ENCODE measurements at places on chromosomes 6 and 20. TPM values are rescaled to one million over a fixed set of nuclear protein-coding genes. Genes with fewer than 3 reads are reported as not detected.

Gene RALGAPB
- 38.7 TPM for total RNA-seq

DNA sequence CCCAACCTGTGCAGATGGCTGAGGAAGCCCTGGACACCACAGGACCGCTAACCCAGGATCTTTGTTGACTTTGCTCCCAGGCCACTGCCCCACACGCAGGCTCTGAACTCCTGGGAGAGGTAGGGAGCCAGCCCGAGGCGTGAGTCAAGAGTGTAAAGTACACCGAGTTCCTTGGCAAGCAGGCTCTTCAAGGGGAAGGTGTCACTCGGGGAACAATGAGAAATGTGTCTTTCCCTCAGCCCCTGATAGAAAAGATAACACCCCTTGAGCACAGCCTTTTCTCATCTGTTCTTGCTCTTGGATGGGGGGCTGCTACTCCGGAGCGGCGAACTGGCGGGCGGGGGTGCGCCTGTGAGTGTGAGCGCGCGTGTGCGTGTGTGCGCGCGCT, 472 bp upstream of the EDN3 start:
- no peak overlapping the region for H3K27ac ChIP-seq
- H3K4me3 ChIP-seq, result no peak overlapping the region
- H3K4me1 ChIP-seq, result no peaks in the 10 kb centered on the region
- no peak for DNase-seq
- no peaks in the 10 kb centered on the region for H3K36me3 ChIP-seq

Gene CYP39A1
- total RNA-seq, result not detected

Gene GRM1
- not detected for total RNA-seq

Gene CPNE5
- total RNA-seq, result 32.1 TPM

Gene SIRPB2
- 9.5 TPM for total RNA-seq

DNA sequence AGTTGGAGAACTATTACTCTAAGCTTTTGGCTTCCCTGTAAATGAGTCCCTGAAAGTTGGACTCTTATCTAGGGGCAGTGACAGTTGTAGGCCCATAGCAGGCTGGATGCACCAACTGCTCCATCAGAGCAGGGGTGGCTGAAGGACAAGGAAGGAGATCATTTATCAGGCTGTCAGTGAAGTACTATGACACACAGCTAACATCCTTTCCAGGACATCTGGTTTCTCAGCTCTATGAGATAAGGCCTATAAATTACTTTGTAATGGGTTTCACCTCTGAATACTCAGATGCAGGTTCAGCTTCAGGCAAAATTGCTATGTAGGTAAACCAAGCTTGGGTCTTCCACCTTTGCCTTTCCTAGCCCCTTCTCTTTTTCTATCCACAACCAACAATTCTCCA, 468.5 kb downstream of the KIF16B start:
- no peaks in the 10 kb centered on the region for H3K27me3 ChIP-seq
- H3K27ac ChIP-seq, result no peak overlapping the region
- no peak overlapping the region for H3K4me3 ChIP-seq

DNA sequence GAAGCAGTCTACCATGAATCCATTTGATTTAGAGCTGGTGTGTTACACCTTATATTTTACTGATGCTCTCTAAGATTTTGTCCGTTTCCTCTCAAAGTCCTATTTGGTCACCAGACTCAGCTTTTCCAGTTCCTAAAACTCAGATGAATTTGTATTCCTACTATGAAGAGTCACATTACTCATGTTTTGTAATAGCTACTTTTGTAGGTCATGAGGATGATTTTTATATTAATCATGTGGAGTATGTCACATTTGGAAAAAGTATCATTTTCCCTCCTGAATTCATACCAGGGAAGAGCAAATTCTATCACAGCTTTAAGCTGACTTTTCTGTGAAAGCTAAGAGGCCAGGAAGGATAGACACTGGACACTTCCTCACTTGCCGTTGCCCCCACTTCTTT, 140.6 kb upstream of the SCGN start:
- no peaks in the 10 kb centered on the region for H3K4me1 ChIP-seq
- no peak overlapping the region for H3K27ac ChIP-seq
- H3K27me3 ChIP-seq, result no peaks in the 10 kb centered on the region
- H3K36me3 ChIP-seq, result no peaks in the 10 kb centered on the region
- H3K4me3 ChIP-seq, result no peak overlapping the region

Gene CASS4
- not detected for total RNA-seq

GRCh38 chr6:39250507-39250906, 21.2 kb upstream of the KCNK5 start:
- H3K27me3 ChIP-seq, result no peaks in the 10 kb centered on the region
- DNase-seq, result no peak
- no peaks in the 10 kb centered on the region for H3K4me1 ChIP-seq
- H3K27ac ChIP-seq, result no peak overlapping the region
- no peak overlapping the region for H3K4me3 ChIP-seq

Gene PSORS1C1
- 9.2 TPM for total RNA-seq

DNA sequence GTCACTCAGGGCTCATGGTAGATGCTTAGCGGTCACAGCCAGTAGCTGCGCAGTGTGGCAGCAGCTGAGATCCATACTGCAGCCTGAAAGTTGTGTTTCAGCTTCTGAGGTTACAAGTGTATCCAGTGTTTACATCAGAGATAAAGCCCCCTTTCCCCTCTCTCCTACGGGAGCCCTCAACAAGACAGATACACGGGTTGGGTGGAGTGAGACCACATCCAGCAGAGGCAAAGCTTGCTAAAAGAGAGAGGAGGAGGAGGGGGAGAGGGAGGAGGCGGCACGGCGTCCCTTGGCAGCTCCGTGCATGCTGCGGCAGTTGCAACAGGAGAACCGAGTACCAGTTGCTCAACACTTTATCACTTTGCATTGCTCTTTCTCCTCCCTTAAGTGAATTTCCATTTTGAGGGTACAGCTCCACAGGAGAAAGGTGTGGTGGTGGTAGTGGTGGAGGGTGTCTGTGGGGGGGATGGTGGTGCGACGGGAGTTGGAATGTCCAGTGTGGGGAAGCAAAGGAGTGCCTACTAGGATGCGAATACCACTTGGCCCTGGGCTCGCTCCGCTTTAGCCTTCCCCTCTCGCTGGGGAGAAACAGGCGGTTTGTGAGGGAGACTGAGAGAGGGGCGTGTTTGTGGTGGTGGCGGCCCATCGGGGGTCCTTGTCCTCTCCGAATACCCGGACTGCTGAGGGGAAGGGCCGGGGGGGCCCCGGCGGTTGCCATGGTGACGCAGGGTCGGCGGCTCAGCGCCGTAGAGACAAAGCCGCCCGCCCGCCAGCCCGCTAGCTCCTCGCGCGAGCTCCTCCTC, 405 bp upstream of the RNF182 start:
- no peaks in the 10 kb centered on the region for H3K36me3 ChIP-seq
- H3K27me3 ChIP-seq, result peaks cover 52% of the 10 kb centered on the region
- H3K4me1 ChIP-seq, result peaks cover 17% of the 10 kb centered on the region
- peak; percentile 37 for DNase-seq
- peak overlapping the region; percentile 53 for H3K4me3 ChIP-seq

- no peak for DNase-seq
- H3K36me3 ChIP-seq, result peaks cover 3% of the 10 kb centered on the region
- no peaks in the 10 kb centered on the region for H3K27me3 ChIP-seq
- H3K4me1 ChIP-seq, result no peaks in the 10 kb centered on the region
Measured at GRCh38 chr6:152173321-152173720, 365.8 kb downstream of the ESR1 start.

Gene PRR18
- total RNA-seq, result not detected

Gene GTSF1L
- total RNA-seq, result not detected

DNA sequence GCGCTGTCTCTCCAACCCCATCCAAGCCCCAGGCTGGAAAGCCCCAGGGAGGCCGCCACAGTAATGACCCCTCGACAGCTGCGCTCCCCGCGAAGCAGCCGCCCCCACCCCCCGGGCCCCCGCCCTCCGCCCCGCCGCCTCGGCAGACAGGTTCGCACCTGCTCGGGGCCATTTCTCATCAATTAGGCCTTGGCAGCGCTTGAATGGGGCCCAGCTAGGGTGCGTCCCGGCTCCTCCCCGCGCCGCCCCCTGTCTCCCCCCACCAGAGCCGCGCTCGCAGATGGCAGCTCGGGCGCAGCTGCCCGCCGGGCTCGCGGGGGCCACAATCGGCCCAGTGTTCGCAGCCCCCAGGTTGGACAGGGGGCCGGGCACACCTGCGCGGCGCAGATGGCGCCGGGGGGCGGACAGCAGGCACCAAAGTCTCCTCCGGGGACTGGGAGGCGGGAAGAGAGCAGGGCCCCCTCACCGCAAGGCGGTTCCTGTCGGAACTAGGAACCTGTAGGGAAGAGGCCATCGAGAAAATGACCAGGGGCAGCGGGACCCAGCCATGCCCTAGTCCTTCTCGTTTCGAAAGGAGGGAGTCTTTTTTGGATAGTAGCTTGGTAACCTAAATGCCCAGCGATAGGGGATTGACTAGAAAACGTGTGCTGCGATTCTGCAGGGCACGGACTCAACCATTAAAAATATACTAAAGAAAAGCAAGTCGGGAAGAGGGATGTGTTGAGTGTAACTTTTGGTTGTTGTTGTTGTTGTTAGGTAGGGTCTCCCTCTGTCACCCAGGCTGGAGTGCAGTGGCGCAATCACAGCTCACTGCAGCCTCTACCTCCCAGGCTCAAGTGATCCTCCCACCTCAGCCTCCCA, 83.2 kb upstream of the EYA2 start:
- no peak overlapping the region for H3K4me3 ChIP-seq
- no peak for DNase-seq
- no peak overlapping the region for H3K27ac ChIP-seq

DNA sequence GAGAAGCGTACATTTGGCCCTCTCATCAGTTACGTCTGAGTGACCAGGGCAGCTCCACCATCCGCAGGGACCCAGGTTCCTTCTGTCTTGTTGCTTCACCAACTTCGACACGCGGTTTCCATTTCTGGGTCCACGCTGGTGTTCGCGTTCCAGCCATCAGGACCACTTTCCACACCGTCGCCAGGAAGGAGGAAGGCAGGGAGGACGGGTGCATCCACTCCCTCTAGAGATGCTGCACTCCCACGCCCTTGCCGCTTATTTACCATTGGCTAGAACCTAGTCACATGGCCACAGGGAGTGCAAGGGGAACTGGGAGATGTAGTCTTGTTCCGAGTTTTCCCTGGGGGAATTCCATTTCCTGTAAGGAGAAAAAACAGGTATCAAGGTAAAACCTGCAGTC, 33.2 kb upstream of the SNX9 start:
- no peak overlapping the region for H3K27ac ChIP-seq
- H3K27me3 ChIP-seq, result peaks cover 3% of the 10 kb centered on the region
- no peak for DNase-seq
- H3K4me3 ChIP-seq, result no peak overlapping the region
- H3K4me1 ChIP-seq, result peaks cover 10% of the 10 kb centered on the region
- H3K36me3 ChIP-seq, result no peaks in the 10 kb centered on the region

DNA sequence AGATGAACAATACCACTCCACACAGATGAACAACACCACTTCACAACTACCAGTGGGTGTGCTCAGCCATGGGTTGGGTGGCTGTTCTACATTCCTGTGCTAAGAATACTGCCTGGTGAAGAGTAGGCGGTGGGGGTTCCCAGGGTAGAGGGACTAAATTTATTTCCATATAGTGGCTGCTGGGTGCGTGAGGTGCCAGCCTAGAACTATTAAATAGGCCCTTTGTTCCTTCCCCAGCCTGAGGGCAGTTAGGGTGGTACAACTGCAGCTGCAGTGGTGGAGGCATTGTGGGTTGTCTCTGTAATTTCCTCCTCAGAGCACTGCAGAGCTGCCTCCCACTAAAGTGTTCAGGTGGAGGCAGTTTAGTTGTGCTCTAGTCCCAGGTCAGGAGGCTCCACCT, 618.4 kb downstream of the MMUT start:
- no peak overlapping the region for H3K27ac ChIP-seq
- no peak overlapping the region for H3K4me3 ChIP-seq
- no peaks in the 10 kb centered on the region for H3K4me1 ChIP-seq
- peaks cover 3% of the 10 kb centered on the region for H3K27me3 ChIP-seq

Gene SLC44A4
- total RNA-seq, result 0.12 TPM

- H3K4me3 ChIP-seq, result no peak overlapping the region
- no peaks in the 10 kb centered on the region for H3K4me1 ChIP-seq
- no peaks in the 10 kb centered on the region for H3K27me3 ChIP-seq
- H3K36me3 ChIP-seq, result no peaks in the 10 kb centered on the region
- DNase-seq, result no peak
- no peak overlapping the region for H3K27ac ChIP-seq
Measured at GRCh38 chr6:16294371-16294770, 56.0 kb downstream of the GMPR start.

DNA sequence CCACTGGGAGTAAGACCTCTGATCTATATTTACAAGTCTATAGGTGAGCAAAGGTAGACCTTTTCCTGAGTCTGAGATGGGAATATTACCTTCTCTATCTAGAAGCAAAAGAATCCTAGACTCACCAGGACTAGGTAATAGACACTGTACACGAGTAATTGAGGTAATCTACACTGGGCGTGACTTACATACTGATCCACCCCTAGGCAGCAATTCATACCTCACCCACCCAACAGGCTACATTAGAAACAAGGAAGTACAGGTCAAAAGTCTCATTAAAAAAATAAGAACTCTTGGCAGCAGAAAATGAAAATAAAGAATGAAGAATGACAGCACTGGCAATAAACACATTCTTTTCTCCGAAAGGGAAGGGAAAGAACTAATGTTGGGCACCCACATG, 7.6 kb downstream of the CSNK2A1 start:
- DNase-seq, result peak; percentile 80
- H3K4me3 ChIP-seq, result peak overlapping the region; percentile 22
- no peaks in the 10 kb centered on the region for H3K27me3 ChIP-seq
- no peak overlapping the region for H3K27ac ChIP-seq

DNA sequence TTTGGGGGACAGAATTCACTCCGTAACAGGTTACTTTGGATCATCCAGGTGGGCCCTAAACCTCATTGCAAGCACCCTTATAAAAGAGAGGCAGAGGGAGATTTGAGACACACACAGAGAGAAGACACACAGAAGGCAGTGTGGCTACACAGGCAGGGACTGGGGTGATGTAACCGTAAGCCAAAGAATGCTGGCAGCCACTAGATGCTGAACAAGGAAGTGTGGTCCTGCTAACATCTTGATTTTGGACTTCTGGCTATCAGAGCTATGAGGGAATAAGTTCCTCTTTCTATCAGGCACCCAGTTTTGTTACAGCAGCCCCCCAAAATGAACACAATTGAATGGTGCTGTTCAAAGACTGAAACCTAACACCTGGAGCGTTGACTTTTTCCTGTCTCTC, 191.3 kb upstream of the MYLIP start:
- peaks cover 5% of the 10 kb centered on the region for H3K4me1 ChIP-seq
- H3K4me3 ChIP-seq, result no peak overlapping the region
- H3K36me3 ChIP-seq, result no peaks in the 10 kb centered on the region

- DNase-seq, result no peak
- no peaks in the 10 kb centered on the region for H3K4me1 ChIP-seq
- H3K27me3 ChIP-seq, result no peaks in the 10 kb centered on the region
- H3K4me3 ChIP-seq, result no peak overlapping the region
- H3K36me3 ChIP-seq, result no peaks in the 10 kb centered on the region
Measured at GRCh38 chr20:19602675-19603375, 155.2 kb upstream of the RIN2 start.

GRCh38 chr6:170006900-170007467, 255.6 kb downstream of the ERMARD start:
- H3K27ac ChIP-seq, result no peak overlapping the region
- no peak for DNase-seq
- peaks cover 15% of the 10 kb centered on the region for H3K27me3 ChIP-seq
- H3K36me3 ChIP-seq, result no peaks in the 10 kb centered on the region
- no peak overlapping the region for H3K4me3 ChIP-seq
- H3K4me1 ChIP-seq, result no peaks in the 10 kb centered on the region

GRCh38 chr6:71599359-71599758, 287.0 kb upstream of the RIMS1 start:
- no peaks in the 10 kb centered on the region for H3K36me3 ChIP-seq
- peaks cover 6% of the 10 kb centered on the region for H3K27me3 ChIP-seq
- no peaks in the 10 kb centered on the region for H3K4me1 ChIP-seq
- DNase-seq, result no peak

GRCh38 chr6:147080225-147080624, 124.0 kb upstream of the STXBP5 start:
- H3K27me3 ChIP-seq, result no peaks in the 10 kb centered on the region
- H3K36me3 ChIP-seq, result no peaks in the 10 kb centered on the region
- no peak overlapping the region for H3K4me3 ChIP-seq
- no peaks in the 10 kb centered on the region for H3K4me1 ChIP-seq

Gene NEDD9
- total RNA-seq, result 55.2 TPM

Gene IGF2R
- total RNA-seq, result 60.2 TPM
